ENCODE measurements at places on chromosomes 4 and X.

DNA sequence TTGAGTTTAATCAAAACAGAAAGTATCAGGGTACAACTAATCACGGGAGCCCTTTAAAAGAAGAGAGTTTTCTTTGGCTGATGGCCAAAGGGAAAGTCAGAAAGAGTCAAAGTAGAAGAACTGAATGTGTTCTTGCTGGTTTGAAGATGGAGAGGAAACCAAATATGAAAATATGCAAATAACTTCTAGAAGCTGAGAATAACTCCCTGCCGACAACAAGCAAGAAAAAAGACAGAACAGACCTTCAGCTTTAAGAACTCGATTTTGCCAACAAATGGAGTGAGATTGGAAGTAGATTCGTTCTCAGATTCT is 903.8 kb downstream of the STIM2 start:
- DNase-seq = no peak

GRCh38 chr4:137583671-137584070 is 51.4 kb upstream of the PCDH18 start:
- DNase-seq = no peak

DNA sequence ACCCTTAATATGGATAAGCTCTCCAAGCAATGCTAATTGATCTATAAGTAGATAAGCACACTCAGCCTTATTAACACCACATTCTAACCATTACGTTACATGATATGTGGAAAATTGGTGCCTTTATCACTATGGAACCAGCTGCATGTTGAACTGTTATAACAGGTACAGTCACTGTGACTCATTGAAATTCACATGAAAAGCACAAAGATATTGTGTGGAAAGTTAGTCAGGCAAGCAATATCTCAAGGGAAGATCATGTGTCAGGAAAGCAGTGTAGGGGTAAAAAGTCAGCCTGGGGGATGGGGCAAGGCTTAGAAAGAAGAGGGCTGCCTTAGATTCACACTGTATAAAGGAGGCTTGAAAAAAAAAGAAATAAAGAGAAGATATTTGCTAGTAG is 313.7 kb upstream of the SMIM31 start:
- no peak for DNase-seq

- DNase-seq = no peak
Measured at GRCh38 chr4:4784379-4784778, 75.1 kb upstream of the MSX1 start.

DNA sequence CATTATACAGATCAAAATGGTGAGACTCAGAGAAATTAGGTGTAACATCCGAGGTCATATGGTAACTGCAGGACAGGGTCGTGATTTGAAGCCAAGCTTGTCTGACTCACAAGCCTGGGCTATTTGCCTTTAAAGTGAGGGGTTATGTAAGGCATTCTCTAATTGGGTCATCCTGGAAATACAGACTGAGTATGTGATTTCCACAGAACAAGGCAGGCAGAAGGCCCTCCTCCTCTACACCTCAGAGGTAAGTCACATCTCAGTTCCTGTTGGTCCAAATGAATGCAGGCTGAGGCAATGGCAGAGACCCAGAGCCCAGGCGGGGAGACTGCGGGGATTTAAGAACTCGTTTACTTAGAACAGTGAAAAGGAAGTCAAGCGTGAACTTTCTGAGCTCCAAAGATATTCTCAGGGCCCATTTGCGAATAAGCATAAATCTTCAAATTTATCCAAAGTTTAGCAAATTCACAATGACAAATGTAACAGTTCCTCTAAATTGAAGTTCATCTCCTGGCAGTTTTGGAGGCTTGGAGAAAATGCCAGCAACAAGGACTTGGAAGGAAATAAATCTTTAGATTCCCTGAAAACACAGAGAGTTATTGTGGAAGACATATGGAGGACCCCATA is 153.3 kb downstream of the LDB2 start:
- DNase-seq = no peak

GRCh38 chrX:42772874-42773273 is 5.1 kb downstream of the PPP1R2C start:
- DNase-seq = no peak

- DNase-seq = no peak
Measured at GRCh38 chr4:116385583-116385982, 699.8 kb downstream of the TRAM1L1 start.

GRCh38 chr4:5707778-5708448 is 446 bp downstream of the EVC2 start:
- no peak for DNase-seq

DNA sequence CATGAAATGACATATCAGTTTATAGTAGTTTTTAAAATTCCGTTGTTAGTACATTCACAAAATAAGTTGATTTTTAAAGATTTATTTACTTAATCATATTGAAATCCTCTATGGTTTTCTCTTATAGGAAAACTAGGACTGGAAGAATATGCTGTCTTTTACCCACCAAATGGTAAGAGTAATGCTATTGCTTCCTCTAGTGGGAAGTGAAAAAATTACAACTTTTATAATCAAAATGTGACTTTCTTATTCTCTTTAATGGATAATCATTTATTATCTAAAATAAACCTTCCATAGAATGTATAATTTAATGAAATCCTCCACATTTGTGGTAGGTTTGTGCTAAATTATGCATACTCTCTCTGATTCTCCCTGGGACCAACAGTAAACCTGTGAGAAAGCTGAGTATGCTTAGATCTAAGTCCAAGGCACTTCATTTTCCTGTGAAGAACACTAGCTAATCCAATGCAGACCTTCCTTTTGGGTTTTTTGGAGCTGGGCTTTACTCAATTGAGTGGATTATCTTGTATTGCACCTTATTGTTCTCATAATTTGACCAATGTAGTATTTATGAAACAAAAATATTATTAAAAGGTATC is 136.2 kb downstream of the TBC1D19 start:
- no peak for DNase-seq

DNA sequence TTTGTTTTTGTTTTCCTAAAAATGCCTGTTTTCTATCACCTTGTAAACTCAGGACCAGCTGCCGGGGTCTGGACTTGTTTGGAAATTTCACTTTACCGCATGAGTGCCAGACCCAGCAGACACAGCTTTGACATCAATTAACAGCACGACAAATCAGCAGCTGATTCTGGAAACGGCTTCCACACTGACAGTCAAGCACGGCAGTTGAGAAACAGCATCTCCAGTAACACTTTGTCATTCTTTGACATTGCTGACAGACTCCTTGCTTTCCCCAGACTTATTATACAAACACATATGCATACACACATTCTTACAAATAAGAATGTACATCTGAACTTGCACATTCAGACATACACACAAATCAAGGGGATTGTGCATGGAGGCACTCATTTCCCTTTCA is 1017.6 kb upstream of the HS3ST1 start:
- no peak for DNase-seq

DNA sequence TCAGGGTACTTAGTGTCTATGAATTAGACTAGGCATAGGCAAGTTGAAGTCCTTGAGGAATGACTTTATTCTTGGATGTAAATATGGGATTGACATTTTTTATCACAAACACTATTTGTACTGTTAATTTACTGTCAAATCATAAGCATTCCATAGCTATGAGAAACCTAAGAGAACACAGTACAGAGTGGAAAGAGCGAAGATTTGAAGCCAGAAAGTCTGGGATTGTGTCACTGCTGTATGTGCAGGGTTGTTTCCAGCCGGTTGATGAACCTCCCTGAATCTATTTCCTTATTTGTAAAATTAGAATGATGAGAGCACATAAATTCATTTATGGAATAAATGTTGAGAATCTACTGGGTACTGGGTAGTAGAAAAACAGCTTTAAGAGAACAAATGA is 14.4 kb upstream of the KLHL5 start:
- no peak for DNase-seq

DNA sequence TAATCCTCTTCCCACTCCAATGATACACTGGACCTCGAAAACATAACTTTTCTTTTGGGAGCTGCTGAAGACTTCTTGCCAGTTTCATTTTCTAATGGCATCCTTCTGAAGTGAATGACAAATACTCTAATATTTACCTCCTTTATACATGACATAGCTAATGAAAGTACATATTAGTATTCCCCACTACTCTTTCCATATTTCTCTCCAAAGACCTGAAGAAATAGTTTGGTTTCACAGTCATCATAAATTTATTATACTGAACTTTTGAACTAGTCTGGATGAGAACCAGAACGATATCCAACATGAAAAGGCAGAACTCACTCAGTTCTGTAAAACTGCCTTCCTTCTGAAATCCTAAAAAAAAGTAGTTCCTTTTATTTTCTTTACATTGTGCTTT is 139.1 kb downstream of the GPC3 start:
- DNase-seq = no peak

DNA sequence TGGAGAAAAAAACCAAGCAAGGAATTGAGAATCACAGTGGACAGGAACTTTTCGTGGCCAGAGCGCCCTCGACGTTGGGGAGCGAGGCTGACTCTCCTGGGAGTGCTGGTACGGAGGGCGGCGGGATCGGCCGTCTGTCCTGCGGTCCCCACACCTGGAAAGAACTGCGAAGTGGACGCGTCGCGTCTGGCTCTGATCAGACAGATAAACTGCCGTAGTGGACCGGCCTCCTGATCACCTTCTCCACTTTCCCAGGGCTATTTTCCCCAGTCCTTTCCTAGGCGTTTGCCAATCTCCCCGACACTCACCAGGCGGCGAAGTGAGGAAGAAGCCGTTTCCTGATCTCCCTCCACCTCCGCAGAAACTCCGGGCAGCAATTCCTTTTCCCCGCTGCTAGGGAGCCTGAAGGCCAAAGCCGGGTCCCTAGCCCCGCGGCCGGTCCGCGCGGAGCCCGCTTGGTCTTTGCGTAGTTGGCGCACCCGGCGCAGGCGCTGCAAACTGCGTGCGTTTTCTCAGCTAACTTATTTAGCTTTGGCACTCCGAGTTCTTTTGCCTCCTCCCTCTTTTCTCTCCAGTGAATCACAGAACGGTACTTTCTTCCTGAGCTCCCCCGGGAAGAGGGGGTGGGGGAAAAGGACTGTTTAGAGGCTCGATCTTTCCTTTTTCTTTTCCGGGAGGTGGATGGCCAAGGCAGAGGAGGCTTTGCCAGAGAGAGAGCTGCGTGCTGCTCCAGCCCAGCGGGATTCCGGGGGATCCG is at the start of gene ARSJ:
TSS of gene ARSJ (minus strand) at position 500 of the 757 bp plus-strand sequence. CDS start 813 bp downstream, outside the sequence.
- peak; percentile 18 for DNase-seq

DNA sequence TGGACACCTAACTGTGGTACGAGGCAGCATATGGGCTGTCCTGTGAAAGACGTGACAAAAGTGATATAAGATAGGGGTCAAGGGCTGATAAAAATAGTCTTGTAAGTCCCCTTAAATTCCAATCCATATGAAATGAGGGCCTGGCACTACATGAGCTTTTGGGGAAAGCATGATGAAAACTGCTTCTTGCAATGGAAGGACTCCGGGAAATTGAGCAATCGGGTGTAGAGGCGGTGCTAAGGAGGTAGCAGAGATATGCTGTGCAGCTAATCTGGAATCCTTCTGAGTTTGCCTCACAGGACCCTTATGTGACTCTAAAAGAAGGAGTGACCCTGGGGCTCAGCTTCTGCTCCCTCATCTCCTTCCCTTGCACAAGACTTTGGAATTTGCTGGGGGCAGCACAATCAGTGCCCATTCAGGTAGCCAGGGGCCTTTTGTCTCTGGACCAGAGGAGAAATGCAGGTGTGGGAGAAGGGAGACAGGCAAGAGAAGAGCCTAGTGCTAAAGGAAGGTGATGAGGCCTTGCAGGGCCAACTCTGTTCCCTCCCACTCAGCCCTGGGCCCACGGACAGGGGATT is 12.8 kb downstream of the CLDN2 start:
- no peak for DNase-seq

DNA sequence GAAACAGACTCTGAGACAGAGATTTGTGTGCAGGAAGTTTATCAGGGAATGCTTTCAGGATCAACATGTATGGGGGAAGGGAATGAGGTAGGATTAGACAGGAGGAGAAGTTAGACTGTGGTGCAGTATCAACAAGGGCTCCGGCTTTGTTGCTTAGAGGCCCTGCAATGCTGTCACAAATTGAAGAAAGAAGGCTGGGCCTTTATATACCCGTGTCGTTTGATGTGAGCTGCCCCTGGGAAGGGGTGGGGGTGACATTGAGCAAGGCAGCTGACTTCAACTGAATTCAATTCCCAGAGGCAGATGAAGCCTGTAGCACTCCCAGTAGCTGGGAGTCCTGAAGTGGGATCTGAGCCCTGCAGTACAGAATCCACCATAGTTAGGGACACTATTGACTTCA is 29.5 kb upstream of the USP9X start:
- no peak for DNase-seq

- DNase-seq = no peak
Measured at GRCh38 chr4:48854982-48855381, 24.1 kb downstream of the OCIAD1 start.

DNA sequence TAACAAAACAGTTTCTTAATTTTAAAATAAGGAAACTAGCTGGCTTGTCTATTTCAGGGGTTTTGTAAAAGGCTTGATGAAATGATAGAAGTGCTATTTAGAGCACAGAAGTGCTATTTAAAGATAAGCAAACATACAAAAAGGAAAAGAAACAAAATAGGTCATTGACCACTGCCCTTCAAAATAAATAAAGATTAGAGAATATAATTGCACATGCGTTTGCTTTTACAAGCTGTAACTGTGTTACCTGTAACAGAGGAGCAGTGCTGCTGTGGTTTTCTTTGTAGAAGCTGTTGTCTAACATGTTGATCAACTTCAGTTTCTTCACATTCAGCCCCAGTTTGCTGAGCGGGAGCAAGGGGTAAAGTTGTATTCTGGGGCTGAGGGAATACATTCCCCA is 63.5 kb downstream of the WNK3 start:
- no peak for DNase-seq

GRCh38 chr4:54006755-54007154 is 57.6 kb downstream of the CHIC2 start:
- no peak for DNase-seq

DNA sequence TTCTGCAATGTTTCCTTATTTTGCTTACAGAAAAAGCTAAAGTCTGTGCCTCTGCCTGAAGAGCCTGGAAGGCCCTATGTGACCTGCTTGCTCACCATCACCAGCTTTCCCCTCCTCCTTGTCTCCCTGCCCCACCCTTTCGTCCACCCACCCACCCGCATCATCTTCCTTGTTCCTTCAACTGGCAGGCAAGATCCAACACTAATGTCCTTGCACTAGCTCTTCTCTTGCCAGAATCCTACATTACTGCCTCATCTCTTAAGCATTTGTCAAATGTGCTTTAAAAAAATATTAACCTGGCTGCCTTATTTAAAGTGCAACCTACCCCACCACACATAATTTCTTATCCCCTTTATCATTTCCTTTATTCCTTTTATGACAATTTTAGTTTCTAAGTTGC is 165.1 kb upstream of the PPP3CA start:
- DNase-seq = no peak

DNA sequence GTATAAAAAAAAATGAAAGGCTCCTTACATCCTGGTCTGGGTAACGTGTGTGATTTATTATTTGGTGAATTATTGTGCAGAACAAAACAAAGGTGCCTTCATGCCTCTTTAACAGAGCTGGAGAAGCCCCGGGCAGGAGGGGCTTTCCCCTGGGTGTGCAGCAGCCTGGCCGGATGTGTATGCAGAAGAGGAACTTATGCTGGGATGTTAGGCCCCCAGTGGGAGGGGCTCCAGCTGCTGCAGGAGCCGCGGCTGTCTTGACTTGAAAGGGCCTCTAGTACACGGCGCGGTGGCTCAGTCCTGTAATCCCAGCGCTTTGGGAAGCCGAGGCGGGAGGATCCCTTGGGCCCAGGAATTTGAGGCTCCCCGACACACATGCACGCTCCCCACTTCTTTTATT is 16.0 kb downstream of the CCNQ start:
- DNase-seq = peak; percentile 65

Data from stimulated activated CD4-positive, alpha-beta T cell treated with anti-CD3 and anti-CD28 coated beads, Interleukin-4, amount 100 ng/mL, for 24 hours (primary cell).